ENCODE measurements at places on chromosomes 6 and 20.

DNA sequence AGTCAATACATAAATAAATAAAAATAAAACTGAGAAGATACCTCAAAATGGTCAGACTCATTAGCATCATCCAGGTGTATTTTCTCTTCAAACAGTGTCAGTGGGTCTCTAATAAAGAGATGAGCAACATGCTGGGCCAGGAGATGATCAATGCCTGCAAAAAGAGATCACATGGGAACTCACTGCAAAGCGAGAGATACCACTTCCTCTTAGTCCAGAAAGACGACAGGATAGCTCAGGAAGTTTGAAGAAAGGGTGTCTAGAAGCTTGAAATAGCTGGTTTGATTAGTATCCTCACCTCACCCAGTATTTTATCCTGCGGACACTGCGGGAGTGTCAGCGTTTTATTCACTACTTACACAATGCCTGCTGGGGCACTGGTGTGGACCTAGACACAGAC lies 38.0 kb downstream of the GCLC start:
- DNase-seq: no peak

DNA sequence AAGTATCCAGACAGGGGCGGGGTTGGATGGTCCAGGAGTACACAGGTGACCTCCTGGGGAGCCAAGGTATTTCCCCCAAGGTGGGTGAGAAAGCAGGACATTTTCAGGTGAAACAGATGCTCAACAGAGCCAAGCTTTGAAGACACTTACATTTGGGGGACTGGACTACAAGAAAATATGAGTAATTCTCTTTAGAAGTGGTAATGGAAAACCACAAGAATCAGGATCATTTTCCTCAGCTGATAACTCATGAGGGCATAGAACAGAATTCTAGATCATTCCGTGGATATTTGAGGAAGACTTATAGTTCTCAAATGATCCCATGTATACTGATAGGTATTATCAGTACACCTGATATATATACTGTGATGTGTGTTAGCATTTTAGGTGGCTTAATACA lies 89.9 kb downstream of the UST start:
- DNase-seq: peak; percentile 60

GRCh38 chr20:53613748-53614147 lies 20.1 kb upstream of the ZNF217 start:
- DNase-seq: no peak

- DNase-seq: no peak
Observed at GRCh38 chr6:41651246-41651961, 13.1 kb downstream of the MDFI start.

DNA sequence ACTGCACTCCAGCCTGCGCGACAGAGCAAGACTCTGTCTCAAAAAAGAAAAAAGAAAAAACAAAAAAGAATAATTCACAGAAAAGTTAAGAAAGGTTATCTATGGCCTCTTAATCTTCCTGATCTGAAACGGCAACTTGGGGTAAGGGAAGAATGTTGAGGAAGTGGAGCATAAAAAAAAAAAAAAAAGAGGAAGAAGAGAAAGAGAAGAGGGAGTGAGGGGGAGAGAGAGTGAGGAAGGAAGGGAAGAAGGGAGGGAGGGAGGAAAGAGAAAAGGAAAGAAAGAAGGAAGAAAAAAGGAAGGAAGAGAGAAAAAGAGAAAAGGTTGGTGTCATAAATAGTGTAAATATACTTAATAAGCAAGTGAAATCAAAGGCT lies 68.9 kb upstream of the NCOA3 start:
- no peak for DNase-seq

DNA sequence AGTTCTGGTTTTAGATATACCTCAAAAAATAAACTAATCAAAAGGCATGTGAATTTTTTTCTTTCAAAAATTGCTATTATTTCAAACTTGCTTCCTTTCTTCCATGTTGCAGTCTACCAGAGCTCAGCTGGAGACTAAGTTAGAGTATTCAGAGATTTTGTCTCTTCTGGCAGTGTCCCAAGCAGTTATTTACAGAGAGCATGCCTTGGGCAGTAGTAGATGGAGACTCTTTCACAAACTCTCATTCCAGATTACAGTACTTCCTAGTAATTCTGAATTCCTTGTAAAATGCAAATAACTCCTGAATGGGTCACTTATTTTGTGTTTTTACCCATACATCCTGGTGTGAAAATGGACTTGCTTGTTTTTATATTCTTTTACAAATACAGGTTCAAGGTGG lies 703.4 kb downstream of the EPHA7 start:
- DNase-seq: no peak

- no peak for DNase-seq
Observed at GRCh38 chr6:12343122-12343439, 52.9 kb downstream of the EDN1 start.

DNA sequence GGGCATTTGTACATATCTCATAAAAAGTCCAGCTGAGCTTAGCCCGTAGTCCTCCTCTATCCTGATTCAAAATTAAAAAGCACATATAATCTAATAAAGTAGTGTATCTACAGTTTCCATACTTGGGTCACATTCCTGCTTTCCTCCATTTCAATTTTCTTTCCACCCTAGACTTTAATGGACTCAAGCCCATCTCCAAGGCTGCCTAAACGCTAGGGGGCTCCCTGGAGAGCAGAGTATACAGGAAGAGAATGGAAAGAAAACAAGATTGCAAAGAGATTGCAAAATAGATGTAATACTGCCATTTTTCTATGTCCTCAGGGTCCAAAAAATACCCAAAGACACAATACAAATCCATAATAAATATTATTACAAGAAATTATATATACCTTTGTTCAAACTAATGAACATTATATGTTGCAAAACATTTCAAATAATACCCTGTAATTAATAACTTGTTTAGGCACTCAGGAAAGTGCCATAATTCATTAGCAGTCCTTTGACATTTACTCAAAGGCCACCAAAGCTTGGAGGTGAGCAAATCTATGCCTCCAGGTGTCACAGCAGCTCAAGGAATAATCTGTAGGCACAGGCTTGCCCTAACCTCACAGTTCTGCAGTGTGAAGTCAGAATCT lies 2.4 kb upstream of the MCM3 start:
- peak; percentile 82 for DNase-seq

DNA sequence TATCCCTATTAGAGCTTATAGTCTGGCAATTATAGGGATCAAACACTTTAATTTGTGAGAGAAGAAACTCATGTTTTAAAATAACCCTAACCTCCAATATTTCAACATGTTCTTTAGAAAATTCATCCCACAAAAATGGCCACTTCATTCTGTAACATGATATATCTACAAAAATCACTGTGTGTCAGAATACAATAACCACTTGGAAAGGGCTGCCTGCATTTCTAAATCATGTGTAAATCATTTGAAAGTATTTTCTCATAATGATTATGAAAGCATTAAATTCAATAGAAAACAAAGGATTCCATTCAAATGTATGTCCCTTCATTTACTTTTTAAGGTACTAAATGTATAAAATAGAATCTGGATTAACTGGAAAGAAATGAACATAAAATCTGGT lies 101.4 kb upstream of the NHSL1 start:
- DNase-seq: peak; percentile 31

GRCh38 chr6:41040101-41040939 lies 1.3 kb upstream of the UNC5CL start:
- peak; percentile 81 for DNase-seq

- DNase-seq: peak; percentile 64
Observed at GRCh38 chr6:158646023-158646910, 1.7 kb upstream of the DYNLT1 start.

DNA sequence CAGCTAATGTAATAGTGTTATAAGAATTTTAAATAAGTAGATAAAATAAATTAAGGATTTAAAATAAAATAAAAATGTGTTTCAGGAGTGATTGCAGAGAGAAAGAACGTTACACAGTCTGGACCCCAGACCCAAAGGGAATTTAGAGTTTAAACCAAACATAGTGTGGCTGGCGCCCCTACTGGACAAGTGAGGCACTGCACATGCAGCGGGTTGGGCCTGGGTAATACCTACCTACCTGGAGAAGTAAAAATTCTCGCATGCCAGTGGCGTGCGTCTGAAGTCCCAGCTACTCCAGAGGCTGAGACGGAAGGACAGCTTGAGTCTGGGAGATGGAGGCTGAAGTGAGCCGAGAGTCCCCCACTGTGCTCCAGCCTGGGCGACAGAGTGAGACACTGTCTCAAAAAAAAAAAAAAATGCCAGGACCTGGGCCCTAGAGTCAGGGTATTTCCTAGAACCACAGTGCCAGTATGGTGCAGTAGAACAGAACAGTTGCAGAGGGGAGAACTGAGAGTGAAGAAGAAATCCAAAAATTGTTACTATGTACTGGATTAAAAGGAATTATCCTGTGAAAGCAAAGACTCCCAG lies 71.4 kb upstream of the TCF21 start:
- DNase-seq: no peak

- no peak for DNase-seq
Observed at GRCh38 chr20:16709017-16709416, 20.8 kb upstream of the SNRPB2 start.

GRCh38 chr6:20554326-20554725 lies 20.1 kb downstream of the CDKAL1 start:
- DNase-seq: no peak

GRCh38 chr20:60040471-60041162 lies 82.4 kb downstream of the CDH26 start:
- no peak for DNase-seq

GRCh38 chr6:95431637-95432228 lies 145.6 kb upstream of the MANEA start:
- DNase-seq: peak; percentile 8

DNA sequence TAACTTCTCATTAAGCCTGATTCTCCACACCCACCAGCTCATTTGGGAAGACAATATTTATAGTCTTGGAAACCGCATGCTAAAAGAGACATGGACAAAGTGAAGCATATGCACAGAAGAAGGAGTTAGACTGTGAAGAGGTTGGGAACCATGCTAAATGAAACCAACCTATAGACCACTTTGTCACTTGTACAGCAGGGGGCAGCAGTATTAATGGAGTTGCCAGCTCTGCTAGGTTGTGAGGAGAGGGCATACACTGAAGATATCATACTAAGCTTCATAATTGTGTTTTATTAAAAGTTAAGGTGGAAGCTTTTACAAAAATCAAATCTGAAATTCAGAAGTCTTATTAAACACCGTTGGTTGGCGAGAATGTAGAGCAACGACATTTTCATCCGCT lies 38.3 kb upstream of the HMGCLL1 start:
- peak; percentile 61 for DNase-seq

DNA sequence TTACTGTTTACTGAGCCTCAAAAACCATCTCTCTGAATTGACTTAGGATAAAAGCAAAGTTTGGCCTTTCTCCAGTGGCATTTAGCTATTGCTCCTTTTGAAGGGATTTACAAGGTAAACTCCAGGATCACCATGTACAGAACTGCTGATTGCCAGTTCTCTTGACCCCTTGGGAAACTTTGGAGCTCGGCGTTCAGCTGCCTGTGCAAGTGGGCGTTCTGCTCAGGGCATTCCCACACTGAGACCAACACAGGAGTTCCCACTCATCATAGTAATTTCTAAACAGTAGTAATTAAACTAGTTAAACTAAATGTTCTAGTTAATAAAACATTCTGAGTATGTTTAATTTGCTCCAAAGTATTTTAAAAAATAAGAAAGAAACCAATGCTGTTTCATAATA lies 14.9 kb downstream of the KCNQ5 start:
- DNase-seq: no peak

DNA sequence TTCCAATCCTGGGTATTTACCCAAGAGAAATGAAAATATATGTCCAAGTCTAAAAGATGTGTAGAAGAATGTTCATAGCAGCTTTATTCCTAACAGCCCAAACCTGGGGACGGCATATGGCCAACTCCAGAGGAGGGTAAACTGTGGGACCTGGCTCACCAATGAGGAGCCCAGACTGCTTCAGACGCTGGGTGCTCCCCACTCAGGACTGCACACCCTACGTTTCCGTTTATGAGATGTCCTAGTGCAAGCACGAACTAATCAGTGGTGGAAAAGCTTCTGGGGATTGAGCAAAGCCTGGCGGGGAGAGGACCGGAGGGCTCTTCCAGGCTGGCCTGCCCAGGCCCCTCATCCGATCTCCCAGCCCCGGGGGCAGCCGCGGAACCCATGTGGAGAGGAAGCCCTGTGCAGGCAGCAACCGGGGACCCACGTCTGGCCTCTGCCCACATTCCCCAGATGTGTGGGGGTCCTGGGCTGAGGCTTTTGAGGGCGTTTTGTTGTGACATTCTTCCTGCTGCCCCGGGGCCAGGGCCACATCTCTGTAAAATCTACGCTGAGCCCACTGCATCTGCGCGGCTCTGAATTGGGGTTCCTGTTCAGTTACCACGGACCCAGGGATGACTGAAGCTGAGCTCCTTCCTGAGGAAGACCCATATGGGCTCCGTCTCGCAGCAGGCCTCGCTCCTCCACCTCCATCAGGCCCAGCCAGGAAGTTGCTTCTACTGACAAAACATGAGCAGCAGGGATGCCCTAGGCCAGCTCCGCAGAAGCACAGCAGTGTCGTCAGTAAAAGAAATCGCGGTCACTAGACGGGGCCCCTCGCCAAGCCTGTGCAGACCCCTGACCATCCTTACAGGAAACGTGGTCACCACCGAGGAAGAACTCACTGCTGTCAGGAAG lies 188.0 kb downstream of the DLL1 start:
- DNase-seq: no peak

DNA sequence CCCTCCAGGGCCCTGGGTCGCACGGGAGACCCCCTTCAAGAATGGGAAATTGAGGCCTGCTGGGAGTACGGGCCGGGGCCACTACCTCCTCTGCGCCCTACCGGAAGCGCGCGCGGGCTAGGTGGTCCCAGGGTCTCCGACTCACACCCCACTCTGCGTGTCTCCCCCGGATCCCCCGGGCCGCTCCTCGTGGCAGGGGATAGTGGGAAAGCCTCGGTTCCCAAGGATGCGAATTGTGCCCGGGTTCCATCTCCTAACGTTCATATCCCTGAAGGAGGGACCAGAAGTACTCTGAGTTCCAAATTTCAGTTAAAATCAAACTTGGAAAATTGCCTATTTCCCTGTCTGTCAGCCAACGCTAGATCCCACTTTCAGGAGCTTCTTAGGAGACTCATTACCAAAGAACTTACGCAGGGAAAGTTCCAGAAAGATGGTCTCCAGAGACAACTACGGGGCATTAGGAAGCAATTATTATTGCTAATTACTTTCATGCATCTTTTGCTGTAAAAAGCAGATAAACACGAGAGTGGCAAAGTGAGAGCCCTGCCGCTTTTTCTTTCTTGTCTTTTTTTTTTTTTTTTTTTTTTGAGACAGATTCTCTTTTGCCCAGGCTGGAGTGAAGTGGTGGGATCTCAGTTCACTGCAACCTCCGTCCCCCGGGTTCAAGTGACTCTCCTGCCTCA lies 858 bp downstream of the FAM83D start:
- DNase-seq: peak; percentile 47

- DNase-seq: no peak
Observed at GRCh38 chr6:170208651-170209353, 82.1 kb downstream of the DLL1 start.
